CD4-positive, alpha-beta T cell treated with Interleukin-12 subunit alpha and Interleukin-12 subunit beta, for 1 hour (primary cell): ENCODE measurements at places on chromosomes 1 and 21.

DNA sequence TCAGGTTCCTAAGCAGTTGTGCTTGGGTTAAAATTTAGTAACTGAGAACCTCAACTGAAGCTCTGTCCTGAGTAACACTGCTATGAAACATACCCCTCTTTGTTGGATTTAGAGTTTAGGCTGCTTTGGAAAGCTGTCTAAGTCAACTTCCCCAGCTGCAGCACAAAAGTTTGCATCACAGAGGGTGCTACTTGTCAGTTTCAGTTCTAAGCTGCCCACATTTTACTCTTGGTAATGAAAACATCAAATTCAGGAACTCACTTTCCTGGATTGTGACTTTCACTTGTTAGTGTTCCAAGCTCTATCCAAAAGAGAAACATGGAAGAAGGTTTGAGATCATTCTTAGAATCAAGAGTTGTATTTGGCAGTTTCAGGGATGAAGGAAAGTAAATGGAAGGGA lies 191.7 kb upstream of the NFIA start:
- no peak for DNase-seq

- DNase-seq, result peak; percentile 68
Measured at GRCh38 chr1:110671361-110671760, 3.4 kb downstream of the KCNA3 start.

- no peak for DNase-seq
Measured at GRCh38 chr1:21365036-21365435, 74.8 kb upstream of the ECE1 start.

GRCh38 chr1:212958175-212958574 lies 7.8 kb downstream of the VASH2 start:
- no peak for DNase-seq

DNA sequence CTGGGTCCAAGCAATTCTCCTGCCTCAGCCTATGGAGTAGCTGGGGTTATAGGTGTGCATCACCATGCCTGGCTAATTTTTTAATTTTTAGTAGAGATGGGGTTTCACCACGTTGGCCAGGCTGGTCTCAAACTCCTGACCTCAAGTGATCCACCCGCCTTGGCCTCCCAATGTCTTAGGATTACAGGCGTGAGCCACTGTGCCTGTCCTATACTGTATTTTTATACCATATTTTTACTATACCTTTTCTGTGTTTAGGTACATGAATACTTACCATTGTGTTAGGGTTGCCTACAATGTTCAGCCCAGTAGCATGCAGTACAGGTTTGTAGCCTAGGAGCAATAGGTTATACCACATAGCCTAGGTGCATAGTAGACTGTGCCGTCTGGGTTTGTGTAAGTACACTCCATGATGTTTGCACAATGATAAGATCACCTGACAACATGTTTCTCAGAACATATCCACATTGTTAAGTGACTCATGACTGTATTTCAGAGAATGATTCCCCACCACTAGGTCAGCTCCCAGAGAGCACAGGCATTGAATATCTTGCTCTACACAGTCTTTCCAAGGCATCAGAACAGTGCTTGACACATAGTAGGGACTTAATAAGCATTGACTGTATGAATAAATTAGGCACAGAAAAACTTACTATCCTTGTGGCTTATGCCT lies 6.0 kb upstream of the CITED4 start:
- DNase-seq, result no peak

DNA sequence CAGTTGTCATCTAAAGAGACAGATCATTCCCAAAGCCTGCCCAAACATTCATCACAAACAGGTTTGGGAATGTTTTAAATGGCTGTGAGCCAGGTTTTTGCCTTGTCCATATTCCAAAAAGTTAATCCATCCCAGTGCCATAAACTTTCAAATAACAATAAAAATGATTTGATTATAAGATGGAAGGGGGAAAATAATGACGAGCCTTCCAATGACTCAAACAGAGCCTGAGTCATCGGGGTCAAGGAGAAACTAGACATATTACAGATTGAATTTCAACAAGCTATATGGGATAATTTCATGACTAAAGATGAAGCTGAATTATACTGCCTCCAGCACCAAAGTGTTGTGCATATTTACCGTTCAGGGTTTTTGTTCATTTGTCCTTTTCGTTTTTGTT lies 195.8 kb upstream of the PKN2 start:
- no peak for DNase-seq

GRCh38 chr1:201686714-201687455 lies 142.1 kb upstream of the IPO9 start:
- no peak for DNase-seq

- DNase-seq, result no peak
Measured at GRCh38 chr1:221449801-221450470, 292.0 kb downstream of the DUSP10 start.

GRCh38 chr1:32104127-32104526 lies 3.7 kb upstream of the KPNA6 start:
- DNase-seq, result no peak

DNA sequence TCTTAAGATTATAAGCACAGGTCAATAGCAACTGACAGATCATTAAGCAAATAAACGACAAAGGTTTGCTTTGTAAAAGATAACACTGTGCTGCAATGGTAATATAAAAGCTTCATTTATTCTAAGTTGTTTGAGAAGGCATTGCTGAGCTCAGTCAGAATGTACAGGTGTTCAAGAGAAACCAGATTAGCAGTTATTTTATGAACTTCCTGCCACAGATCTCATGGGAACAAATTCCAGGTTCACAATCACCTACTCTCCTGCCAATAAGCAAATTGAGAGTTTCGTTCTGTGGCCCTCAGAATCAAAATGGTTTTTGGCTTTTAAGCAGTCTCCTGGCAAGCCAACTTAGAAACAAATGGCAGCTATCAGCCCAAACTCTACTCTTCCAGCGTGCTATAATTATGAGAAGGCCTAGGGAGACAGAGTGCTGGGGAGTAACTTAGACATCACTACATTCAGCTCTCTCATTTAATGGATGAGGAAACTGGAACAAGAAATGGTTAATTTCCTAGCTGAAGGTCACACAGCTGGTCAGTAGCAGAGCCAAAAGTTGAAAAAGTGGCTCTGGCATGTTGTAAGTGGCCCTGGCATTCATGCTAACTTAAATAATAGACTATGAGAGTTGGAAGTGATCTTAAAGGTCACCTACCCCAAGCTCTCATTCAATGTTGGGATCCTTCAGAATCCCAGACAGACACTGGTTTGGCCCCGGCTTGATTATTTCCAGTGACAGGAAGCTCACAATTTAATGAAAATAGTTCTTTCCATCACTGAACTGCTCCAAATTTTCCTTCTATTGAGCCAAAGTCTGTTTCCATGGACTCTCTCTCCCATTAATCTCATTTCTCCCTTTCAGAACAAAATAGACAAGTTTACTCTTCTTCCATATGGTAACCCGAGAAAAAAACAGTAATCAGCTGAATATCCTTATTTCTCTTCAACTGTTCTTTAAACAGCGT lies 82.6 kb upstream of the EDEM3 start:
- no peak for DNase-seq

- DNase-seq, result no peak
Measured at GRCh38 chr1:219885680-219886079, 42.7 kb downstream of the SLC30A10 start.

GRCh38 chr1:160607011-160607671 lies 27.8 kb upstream of the CD84 start:
- peak; percentile 87 for DNase-seq

DNA sequence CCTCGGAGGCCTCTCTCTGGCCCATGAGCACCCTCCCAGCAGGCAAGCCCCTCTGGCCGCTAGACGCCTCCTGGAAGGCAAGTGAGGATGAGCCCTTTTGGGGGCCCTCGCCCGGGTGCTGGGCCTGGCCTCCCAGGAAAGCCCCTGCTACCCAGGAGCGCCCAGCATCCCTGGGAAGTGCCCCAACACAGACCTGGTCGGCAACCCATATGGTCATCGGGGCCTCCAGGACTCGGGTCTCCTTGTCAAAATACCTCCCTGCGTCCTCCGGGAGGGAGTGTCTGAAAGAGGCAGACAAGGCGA lies 21.0 kb upstream of the TMEM52 start:
- DNase-seq, result no peak

GRCh38 chr1:2335721-2336455 lies 55.5 kb downstream of the MORN1 start:
- DNase-seq, result no peak

DNA sequence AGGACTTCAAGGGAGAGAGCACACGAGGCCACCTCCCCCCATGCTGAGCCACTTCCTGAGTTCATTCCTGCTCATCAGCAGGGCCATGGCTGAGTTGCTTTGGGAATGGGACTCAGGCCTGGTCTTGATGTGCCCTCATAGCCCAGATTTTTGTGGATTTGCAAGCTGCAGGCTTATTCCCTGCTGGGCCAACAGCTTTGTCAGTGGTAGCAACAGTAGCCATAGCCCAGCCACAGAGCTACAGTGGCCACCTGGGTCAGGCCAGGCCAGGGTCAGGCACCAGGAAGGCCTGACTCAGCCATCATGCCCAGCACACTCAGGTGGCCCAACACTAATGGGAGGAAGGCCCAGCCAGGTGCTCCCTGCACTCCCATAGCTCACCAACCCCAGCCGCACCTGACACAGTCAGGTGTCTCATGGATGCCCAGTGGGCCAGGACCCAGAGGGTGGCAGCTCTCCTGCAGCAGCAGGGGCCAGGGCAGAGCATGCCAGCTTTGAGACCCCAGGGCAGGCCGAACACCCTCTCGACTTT lies 33.5 kb downstream of the EPHA2 start:
- DNase-seq, result no peak

GRCh38 chr1:243343970-243344937 lies 88.4 kb downstream of the SDCCAG8 start:
- DNase-seq, result peak; percentile 60

DNA sequence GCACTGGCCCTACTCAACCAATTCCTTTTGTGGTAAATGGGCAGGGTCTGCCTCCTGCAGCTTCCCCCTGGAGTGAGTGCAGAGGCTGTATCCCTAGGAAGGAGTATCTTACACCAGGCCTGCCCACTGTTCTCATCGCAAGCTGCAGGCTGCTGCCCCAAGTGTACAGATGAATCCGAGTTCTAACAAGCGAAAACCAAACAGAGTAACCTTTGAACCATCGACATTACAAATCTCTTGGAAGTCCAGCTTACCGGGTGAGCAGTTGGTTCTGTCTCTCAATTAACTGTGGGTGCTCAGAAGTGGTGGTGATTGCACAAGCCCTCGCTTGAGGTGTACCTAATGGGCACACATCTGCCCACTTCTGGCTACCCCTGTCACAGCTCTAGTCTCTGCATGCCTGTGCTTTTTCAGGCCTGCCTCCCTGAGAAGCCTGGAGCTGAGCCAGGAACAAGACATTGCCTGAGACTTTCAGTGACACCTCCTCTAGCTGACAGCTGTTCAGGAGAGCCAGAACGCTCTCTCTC lies 22.7 kb downstream of the INAVA start:
- DNase-seq, result no peak

GRCh38 chr1:64834734-64835133 lies 89.9 kb downstream of the RAVER2 start:
- DNase-seq, result no peak

GRCh38 chr1:32917521-32917920 lies 16.3 kb upstream of the TMEM54 start:
- DNase-seq, result no peak

DNA sequence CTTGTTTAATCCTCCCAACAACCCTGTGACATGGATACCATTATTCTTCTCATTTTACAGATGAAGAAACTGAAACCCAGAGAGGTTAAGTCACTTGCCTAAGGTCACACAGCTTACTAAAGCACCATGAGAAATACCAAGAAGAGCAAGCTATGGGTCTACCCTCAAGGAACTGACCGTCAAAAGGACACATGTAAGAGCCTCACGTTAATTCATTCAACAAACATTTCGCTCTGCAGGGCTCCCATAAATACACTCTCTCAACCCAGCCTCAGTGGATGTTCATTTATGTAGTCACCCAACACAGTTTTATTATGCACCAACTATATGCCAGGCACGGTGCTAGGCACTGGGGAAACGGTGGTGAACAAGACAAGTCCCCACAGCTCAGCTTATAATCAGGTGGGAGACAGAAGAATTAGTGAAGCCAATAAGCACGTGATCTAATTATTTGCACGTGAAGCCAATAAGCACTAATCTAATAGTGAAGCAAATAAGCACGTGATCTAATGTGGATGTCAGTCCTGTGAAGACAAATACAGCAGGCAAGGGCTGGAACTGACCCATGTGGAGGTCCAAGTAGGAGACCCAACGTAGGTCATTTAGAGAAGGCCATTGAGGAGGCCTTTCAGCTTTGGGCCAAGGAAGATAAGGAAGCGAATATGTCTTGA lies 52.1 kb upstream of the ZBTB40 start:
- no peak for DNase-seq

GRCh38 chr1:113768916-113769600 lies 9.8 kb upstream of the PHTF1 start:
- no peak for DNase-seq

DNA sequence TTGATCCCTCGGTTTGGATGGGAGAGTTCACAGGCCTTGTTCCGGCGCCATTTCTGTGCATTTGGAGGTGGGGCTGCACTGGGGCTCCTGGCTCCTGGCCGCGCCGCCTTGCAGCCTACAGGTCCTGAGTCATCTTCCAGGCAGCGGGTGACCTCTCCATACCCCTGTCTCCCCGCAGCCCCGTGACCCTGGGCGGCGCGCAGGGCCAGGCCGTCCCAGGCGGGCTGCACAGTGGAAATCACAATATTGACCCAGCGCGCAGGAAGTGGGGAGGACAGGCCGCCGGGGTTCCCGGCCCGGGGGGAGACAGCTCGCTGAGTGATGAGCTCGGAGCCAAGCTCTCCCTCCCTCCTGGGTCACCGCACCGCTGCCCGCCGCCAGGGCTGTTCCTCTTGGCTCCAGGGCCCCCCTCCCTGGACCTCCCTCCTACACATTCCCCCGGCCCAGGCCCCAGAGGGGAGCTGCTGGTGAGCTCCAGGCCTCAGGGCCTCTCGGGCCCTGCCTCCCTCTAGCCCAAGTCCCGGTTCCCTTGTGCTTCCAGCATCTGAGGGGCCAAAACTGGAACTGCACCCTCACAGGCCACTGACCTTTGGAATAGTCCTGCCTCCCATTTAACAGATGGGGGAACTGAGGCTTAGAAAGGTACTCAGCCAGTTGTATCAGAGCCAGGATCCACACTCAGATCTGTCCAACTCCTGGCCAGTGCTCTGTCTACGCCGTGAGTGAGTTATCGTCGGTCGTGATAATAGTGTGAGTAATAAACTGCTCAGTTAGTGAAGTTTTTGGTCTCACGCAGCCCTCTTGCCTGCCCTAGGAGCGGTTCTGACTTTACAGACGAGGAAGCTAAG lies 142.9 kb upstream of the WNT4 start:
- DNase-seq, result no peak

- DNase-seq, result no peak
Measured at GRCh38 chr1:196160066-196160795, 448.0 kb downstream of the KCNT2 start.

DNA sequence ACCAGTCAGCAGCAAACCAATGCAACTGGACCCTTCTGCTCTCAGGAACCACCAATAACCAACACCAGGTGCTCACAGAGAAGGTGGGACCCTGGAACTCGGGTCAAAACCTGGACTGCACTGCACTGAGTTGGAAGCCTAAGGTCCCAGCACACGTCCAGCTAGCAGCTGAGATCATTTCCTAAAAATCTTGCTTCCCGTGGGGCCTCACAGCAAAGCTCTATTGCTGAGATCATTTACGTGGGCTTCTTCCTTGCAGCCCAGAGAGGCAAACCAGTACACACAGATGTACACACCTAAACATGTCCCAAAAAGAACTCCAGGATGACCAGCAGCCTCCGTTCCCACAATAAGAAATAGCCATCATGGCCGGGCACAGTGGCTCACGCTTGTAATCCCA lies 22.8 kb upstream of the STMN1 start:
- no peak for DNase-seq
